ENCODE measurements at places on chromosomes 1 and 21.

DNA sequence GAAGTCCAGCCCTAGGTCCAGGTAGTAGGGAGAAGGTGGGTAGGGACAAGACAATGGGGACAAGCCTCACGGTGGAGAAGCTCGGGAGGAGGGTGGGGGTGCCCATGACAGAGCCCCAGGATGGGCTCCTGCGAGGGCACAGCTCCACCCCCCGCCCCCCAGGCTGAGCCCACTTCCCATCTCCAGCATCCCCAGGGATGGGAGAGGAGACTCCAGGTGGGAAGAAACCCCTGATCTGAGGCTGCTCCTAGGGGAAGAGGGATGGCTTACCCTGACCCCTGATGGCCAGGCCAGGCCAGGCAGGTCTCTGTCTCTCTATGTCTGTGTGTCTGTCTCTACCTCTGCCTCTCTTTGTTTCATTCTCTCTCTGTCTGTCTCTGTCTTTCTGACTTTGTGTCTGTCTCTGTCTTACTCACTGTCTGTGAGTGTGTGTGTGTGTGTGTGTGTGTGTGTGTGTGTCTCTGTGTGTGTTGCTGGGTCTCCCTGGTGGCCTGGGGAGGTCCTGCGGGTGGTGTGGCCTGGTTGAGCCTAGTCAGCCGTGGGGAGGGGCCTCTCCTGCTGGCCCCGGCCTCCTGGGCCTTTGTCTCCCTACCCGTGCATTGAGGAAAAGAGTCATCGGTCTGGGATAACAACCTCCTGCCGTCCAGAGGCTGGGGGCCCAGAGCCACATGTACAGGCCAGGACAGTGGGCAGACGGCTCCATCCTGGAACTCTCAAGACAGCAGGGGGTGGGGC is 45.7 kb downstream of the WNT9A start:
- DNase-seq: no peak

- no peak for DNase-seq
These were observed 40.6 kb upstream of the RABGAP1L start for GRCh38 chr1:174118751-174119150.

GRCh38 chr1:181127898-181128453 is 39.5 kb downstream of the IER5 start:
- peak; percentile 51 for DNase-seq

- DNase-seq: peak; percentile 60
These were observed 742 bp downstream of the ARTN start for GRCh38 chr1:43934101-43934985.

DNA sequence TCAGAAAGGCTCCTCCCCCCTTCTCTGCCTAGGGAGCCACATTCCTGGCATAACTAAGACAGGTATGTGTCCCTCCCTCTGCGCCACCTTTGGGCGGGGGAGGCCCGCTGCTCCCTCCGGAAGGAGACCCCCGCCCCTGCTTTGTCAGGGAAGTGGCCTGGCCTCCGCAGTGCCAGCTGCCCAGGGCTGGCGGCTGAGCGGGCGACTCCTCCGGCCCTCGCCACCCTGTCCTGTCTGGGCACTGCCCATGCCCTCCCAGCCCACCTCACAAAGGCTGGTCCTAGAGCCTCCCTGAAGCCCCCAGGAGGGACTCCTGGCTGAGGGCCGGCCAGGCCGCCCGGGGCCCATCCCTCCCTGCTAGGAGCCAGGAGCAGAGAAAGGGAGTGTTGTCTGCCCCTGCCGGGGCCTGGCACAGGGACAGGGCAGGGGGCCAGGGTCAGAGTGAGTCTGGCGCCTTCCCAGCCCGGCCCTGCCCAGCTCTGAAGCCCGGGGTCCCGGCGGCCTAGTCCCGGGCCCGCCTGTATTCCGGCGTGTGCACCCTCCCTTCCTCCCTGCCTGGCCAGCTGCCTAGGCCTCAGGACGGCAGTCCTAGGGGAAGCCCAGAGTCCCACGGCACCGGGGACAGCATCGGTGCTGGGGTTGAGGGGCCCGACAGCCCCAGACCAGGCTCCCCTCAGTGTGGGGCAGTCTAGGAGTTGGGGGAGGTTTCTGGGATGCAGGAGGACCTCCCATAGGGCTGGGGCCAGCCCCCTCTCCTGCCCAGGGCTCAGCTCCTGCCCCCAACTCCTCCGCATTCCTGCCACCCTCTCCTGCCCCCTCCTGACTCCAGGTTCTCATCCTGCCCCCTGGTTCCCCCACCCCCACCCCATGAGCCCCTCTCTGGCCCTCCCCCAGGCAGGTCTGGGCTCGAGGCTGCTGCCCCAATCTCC is 5.1 kb downstream of the AGRN start:
- DNase-seq: no peak

GRCh38 chr21:46110499-46111192 is 12.7 kb downstream of the COL6A2 start:
- DNase-seq: no peak

DNA sequence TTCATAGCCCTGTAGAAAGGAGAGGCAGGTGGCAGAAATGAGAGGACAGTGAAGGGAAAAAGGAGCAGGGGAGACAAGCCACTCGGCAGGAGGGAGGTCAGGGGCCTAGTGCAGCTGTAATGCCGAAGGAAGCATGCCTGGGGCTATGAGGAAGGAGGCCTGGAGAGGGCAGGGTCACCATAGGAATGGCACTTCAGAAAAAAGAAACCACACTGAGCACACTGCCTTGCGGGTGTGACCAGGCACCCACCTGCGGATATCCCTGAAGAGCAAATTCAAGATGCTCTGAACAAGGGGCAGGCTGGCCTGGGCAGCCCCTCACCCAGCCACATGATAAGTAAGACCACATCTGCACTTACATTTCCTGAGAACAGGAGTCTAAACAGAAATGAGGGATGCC is 104.7 kb downstream of the JAK1 start:
- DNase-seq: peak; percentile 28

DNA sequence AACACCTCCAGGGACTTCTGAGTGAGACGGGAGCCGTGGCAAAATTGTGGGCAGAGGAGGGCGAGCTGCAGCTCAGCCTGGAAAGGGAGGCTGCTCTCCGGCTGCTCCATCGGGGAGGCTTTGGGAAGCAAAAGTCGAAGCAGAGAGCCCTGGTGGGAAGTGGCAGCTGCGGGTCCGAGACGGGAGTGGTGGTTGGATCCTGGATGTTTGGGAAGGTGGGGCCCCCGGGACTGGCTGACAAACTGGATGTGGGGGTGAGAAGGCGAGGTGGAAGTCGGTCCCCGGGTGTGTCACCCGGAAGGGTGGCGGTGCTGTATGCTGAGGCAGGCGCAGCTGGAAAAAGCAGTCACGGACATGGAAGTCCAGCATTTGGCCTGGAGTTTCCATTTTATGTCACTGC is 52.1 kb downstream of the KCNAB2 start:
- DNase-seq: no peak

- no peak for DNase-seq
These were observed 292.4 kb downstream of the PTBP2 start for GRCh38 chr1:97013941-97014340.

DNA sequence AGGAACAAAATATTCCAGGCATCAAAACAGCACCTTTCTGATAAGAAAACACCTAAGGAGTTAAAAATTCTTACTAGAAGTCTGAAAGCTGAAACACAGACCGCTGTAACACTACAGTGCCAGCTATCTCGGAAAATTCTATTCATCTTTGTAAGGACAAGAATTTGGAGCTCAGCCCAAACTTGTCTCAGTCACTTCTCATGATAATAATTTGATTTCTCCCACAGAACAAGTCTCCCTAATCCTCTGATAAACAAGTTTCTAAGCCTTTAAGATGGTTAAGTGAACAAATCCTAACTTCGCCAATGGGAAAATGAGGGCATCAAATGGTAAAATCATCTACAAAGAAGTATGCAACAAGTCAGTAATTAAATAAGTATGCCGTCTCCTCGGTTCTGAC is 59.9 kb downstream of the SIPA1L2 start:
- no peak for DNase-seq

GRCh38 chr1:246691622-246692495 is 32.4 kb upstream of the SCCPDH start:
- no peak for DNase-seq

GRCh38 chr1:175162955-175163354 is 29.6 kb downstream of the KIAA0040 start:
- no peak for DNase-seq

GRCh38 chr1:19877821-19878636 is 4.2 kb upstream of the OTUD3 start:
- no peak for DNase-seq

- DNase-seq: peak; percentile 51
These were observed 5.5 kb downstream of the RIPK4 start for GRCh38 chr21:41761211-41761933.

DNA sequence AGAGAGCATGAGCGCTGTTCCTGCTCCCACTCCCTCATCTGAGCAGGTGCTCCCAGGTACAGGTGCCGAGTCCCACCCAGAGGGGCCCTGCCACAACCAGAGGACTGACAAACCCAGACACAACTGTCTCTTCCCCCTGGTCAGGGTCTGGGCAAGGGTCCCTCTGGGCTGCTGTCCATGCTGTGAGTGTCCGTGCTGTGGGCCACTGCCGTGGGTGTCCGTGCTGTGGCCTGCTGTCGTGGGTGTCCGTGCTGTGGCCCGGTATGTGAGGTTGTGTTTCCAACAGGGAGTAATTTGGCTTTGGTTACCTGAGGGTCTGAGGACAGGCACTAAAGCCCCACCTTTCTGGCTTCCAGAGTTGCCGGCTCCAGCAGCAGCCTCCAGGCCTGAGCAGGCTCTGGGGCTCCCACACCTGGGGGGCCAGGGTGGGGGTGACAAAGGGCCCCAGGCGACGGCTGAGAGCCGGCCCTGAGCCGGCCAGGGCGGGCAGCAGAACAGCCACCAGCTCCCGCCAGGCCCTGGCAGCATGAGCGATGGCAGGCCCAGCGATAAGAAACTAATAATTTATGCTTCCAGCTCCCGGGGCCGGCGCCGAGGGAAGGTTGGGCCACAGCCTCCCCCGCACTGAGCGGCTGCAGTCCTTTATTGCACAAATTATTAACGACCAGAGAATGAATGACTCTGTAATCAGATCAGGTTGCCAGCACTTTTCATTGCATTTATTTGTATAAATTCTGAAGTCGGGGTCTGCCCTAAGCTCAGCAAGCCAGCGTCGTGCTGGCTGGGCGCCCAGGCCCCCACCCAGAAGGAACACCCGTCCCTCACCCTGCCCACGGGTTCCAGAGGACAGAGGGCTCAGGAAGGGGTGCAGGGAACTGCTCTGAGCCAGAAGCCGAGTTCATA is 7.3 kb upstream of the SAMD11 start:
- no peak for DNase-seq

DNA sequence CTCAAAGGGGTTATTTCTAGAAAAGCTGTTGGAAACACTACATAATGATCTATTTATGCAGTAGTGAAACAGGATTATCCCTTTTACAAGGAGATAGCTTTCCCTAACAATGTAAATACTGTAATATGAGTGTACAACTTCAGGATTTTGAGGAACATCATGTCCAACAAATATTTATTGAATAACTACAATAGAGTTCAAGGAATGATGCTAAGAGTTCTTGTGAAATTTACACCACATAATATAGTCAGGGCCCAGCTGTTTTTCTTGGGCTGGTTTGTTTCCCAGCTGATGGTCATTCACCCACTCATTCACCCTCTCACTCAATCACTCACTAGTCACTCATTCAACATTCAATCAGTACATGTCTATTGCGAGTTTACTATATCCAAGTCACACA is 12.3 kb upstream of the LYPLAL1 start:
- no peak for DNase-seq

GRCh38 chr21:23021481-23021880 is 2023.3 kb downstream of the NCAM2 start:
- DNase-seq: no peak

- no peak for DNase-seq
These were observed 1.3 kb upstream of the CHIA start for GRCh38 chr1:111289371-111289770.

- DNase-seq: no peak
These were observed 594 bp upstream of the PANK4 start for GRCh38 chr1:2526824-2527555.

- DNase-seq: no peak
These were observed 78.5 kb downstream of the HLCS start for GRCh38 chr21:36887963-36888362.

- no peak for DNase-seq
These were observed 69.3 kb upstream of the ANGPTL3 start for GRCh38 chr1:62528015-62528414.

GRCh38 chr1:71762514-71763255 is 519.7 kb downstream of the NEGR1 start:
- no peak for DNase-seq

DNA sequence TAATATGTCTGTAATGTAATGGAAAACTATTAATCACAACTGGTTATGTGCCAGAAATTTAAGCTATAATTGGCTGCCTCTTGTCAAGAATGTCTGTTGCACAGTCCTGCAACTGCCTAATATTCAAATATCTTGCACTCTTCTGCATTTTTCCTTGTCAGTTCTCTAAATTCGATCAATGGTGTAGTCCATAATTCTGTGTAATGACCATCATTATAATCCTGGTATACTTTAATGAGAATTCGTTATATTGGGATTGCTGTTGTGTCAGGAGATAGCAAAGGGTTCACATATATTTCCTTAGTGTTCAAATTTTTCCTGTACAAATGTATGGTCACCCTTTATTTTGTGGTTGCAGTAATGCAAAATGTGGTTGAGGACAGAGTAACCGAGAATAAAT is 4.8 kb downstream of the NTNG1 start:
- DNase-seq: no peak

- no peak for DNase-seq
These were observed 97.6 kb downstream of the NAV1 start for GRCh38 chr1:201636510-201636971.

GRCh38 chr1:225508538-225509375 is 80.9 kb upstream of the LBR start:
- peak; percentile 95 for DNase-seq

- no peak for DNase-seq
These were observed 7.1 kb downstream of the NHLH2 start for GRCh38 chr1:115833856-115834255.

DNA sequence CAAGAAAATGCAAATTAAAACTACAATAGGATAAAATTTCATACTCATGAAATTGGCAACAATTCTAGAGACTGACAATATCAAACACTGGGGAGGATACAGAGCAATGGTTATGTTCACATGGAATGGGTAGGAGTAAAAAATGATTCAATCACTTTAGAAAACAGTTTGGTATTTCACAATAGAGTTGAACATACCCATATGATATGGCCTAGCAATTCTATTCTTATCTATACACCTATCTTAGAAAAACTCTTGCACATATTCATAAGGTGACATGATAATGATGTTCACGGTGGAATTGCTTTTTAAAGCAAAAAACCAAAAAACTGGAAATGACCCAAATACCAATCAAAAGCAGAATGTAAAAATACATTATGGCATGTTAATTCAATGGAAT is 28.7 kb downstream of the PHC2 start:
- no peak for DNase-seq

DNA sequence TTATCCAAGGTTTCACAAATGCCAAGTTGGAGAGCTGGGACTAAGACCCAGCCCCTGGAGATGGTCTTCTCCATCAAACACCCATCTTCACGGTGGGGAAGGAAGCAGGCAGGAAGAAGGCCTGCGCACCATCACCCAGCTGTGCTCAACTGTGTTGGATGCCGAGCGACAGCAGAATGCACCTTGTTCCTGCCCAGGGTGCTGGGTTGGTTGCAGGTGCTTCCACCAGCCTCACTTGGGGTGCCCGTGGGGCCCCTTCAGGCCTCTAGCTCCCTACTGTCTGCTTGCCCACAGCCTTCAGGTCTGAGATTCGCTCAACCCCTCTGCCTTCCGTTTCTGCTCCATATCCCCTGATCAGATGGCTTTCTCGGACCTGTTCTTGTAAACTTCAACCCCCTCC is 42.5 kb downstream of the OLFML2B start:
- no peak for DNase-seq

GRCh38 chr1:197342044-197342565 is 74.1 kb downstream of the CRB1 start:
- DNase-seq: no peak

Measured in A549 (cell line).